ENCODE measurements at places on chromosomes 5 and 9.
A peak's percentile ranks its signal among the peaks of the same experiment; 100 is the strongest.

DNA sequence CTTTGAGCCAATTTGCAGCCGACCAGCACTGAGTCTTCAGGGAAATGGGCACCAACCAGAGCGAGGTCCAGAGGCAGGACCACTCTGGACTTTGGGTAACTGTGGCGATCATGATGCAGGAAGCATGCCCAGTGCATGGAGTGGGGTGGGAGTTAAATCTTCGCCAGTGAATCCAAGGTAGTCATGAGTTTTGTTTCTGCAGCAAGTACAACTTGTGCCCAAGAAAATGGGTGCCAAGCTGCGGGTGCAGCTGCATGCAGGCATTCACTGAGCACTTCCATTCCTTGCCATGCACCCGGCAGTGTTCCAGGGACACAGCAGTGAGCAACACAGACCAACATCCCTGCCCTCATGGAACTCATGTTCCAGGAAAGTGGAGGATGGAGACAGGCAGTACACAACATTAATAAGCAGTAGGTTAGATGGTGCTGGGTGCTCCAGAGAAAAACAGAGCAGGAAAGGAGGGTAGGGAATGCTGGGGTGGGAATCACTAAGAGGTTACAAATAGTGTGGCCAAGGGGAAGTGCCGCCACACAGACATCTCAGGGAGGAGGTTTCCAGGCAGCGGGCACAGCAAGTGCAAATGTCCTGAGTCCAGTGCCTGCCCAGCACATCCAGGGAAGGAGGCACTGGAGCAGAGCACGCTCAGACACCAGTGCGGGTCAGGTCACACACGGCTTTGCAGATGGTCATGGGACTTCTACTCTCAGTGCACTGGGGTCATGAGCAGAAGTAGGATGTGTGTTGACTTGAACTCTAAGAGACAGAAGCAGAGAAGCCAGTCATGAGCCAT lies 48.2 kb upstream of the LMX1B start:
- DNase-seq = no peak

DNA sequence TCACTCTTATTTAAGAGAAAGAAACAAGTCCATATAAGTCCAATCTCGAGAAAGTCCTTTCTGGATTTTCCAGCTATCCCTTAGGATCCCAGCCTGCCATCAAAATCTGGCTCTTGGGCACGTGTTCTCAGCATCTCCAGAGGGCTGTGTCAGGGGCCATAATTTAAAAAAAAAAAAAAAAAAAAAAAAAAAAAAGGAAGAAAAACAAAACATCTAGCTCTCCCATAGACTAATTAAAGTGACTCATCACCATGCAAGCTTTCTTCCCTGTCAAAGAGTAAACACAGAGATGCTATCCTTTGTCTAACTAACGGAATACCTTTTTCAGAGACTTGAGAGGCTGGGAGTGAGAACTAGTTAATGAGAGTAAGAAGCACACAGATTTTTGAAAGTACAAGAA lies 44.9 kb upstream of the MYO10 start:
- no peak for DNase-seq

DNA sequence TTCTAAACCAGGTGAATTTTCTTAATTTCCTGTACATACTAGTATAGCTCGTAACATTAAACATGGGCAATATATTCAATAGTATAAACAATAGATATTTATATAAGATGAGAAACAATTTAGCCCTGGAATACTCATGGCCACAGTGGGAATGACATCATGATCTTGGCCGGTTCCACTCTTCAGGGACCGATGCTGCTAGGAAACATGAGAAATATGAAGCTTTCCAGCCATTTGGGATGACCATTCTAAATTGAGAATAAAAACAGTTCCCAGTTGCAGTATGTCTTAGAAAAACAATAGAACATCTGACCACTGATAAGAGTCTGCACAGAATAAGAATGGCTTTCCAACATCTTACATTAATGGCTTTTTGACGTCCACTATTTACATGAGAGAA lies 33.3 kb upstream of the SLCO6A1 start:
- no peak for DNase-seq

GRCh38 chr5:66582499-66583165 lies 13.6 kb upstream of the MAST4 start:
- DNase-seq = no peak

DNA sequence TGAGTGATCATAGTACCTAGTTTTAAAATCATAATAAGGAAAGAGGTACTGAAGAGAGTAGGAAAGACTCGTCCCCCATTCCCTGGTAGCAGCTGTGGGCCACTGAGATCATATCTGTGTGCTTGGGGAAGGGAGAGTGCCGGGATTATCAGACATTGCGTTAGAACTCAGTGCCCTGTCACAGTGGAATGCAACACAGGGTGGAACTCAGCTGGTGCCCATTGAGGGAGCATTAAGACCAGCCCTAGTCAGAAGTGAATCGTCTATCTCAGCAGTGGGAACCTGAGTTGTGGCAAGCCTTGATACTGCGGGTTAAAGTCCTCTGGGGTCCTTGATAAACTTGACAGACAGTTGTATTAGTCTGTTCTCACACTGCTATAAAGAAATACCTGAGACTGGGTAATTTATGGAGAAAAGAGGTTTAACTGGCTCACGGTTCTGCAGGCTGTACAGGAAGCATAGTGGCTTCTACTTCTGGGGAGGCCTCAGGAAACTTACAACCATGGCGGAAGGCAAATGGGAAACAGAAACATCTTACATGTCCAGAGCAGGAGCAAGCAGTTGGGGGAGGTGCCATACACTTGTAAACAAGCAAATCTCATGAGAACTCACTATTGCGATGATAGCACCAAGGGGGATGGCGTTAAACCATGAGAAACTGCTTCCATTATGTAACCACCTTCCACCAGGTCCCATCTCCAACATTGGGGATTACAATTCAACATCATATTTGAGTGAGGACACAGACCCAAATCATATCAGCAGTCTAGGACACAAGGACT lies 33.1 kb downstream of the NDUFAF2 start:
- DNase-seq = no peak

- no peak for DNase-seq
Measured at GRCh38 chr5:6454628-6455053, 6.0 kb downstream of the UBE2QL1 start.

DNA sequence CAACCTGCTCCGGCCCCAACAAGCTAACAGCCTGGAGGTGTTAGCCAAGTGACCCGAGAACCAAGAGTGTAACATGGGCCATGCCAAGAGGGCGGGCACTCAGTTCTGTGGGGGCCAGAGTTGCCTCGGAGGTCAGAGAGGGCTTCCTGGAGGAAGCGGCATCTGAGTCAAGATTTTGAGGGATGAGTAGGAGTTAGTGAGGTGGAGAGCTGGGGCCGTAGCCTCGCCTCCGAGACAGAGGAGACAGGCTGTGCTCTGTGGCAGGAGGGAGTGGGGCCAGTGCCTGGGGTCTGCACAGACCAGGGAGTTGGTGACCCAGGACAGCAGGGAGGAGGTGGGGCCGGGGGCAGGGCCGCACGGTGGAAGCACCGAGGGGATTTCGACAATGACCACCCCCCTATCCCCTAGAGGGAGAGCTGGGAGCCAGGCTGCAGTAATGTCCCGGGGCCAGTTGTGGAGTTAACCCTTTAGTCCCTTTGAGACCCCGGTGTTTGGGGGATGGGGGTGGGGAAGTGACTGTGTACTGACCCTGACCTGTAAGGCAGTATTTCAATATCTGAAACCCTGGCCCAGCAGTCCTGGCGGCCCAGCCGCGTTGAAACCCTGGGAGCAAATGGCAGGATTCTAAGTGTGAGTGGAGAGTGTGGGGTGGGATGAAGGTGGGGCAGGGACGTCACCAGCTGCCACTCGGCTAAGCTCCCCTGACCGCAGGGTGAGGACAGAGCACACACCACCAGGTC lies 148.7 kb upstream of the COL5A1 start:
- DNase-seq = no peak

DNA sequence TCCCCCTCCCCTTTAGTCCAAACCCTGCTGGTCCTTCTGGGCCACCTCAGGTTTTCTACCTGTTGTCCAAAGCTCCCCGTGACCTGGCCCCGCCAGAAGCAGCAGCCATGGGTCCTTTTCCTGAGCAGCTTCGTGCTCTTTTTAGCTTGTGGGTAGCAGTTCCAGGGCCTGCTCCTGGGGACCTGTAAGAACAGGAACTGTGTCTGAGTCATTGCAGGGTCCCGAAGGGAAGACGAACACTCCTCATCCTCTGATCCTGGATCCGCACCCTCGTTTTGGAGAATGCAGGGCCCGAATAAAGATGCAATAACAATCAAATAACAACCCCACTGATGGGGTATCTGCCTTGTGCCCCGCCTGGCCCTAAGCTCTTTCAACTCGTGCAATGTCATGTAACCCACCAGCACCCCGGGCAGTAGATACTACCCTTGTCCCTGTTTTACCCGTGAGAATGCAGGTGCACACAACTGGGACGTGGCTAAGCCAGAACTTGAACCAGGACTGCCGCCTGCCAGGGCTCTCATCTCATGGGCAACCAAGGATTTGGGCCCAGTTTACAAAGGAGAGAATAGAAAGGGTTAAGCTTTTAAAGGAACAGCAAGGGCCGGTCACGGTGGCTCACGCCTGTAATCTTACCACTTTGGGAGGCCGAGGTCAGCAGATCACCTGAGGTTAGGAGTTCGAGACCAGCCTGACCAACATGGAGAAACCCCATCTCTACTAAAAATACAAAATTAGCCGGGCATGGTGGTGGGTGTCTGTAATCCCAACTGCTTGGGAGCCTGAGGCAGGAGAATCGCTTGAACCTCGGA lies 33.2 kb downstream of the NEK6 start:
- DNase-seq = no peak

- no peak for DNase-seq
Measured at GRCh38 chr9:18385696-18386490, 88.1 kb upstream of the ADAMTSL1 start.

DNA sequence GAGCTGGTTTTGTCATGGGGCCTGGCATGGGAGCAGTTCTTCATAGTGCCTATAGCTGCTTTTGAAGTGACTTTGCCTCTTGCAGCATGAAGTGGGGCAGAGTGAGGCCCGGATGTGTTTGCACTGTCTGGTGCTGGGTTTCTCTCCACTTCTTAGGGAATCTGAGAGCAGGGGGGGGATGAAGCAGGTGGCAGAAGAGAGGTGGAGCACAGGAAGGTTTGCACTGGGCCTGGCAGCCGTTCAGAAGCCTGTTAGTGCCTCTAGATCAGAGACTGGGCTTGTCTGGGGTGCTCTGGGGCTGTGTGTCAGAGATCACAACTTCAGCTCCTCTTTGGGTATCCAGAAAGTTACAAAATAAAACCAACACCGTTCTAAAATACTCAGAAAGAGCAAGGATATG lies 18.4 kb downstream of the USP20 start:
- no peak for DNase-seq

DNA sequence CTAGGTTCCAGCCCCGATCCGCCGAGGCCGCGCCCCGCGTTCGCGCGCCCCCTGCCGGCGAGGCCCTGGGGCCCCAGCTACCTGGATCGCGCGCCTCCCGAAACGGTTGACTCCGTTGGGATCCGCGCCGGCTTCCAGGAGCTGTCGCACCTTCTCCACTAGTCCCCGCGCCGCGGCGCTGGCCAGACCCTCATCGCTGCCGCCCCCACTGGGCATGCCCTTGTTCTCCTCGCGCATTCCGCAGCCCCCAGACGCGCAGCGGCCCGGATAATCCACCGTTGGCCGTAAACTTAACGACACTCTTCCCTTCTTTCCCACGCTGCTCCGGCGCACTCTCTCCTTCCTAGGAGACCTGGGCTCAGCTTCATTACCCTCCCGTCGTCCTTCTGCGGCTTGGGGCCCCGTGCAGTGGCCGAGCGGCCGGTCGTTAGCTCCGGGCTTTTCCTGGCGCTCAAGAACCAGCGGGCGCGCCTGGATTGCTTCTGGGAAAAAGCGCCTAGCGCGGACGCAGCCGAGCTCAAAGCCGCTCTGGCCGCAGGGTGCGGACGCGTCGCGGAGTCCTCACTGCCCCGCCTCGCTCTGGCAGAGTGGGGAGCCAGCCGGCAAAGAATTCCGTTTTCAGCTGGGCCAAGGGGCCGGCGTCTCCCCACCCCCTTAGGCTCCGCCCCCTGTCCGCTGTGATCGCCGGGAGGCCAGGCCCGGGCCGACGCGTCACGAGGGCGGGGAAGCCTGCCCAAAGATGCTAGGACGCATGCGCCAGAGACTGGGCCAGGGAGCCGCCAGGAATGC lies at the start of gene CDKN2B:
Gene CDKN2B (minus strand): TSS at position 589 of the 789 bp plus-strand sequence. CDS start 352 bp downstream, at position 237.
- DNase-seq = peak; percentile 79

DNA sequence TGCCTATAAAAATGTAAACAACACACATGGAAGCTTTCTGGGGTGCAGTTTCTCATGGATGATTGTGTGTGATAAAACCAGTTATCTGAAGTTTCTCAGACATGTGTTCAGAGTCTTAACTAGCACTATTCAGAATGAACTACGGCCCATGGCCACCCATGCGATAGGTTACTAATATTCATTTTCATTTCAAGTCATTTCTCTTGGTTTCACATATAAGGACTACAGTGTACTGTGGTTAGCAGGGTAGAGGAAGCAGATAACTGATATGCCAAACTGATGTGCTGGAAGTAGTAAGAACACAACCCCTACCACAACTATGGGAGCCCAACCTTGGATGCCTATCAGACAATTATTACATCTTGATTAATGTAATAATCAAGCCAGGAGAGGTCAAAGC lies 372.1 kb downstream of the DTWD2 start:
- DNase-seq = no peak

- no peak for DNase-seq
Measured at GRCh38 chr5:128669803-128670202, 131.8 kb upstream of the FBN2 start.

GRCh38 chr5:1836891-1837880 lies 36.0 kb downstream of the NDUFS6 start:
- DNase-seq = no peak

DNA sequence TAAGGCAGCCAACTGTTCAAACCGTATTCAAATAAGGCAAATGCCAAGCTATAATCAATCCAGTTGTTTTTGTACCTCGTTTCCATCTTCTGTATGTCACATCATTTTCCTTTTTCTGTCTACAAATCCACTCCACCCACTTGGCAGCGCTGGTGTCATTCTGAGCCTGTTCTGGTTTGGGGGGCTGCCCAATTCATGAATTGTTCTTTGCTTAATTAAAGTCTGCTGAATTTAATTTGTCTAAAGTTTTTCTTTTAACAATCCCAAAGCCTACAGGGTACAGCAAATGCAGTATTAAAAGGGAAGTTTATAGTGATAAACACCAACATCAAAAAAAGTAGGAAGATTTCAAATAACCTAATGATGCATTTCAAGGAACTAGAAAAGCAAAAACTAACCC lies 93.3 kb downstream of the GTF3C4 start:
- no peak for DNase-seq

DNA sequence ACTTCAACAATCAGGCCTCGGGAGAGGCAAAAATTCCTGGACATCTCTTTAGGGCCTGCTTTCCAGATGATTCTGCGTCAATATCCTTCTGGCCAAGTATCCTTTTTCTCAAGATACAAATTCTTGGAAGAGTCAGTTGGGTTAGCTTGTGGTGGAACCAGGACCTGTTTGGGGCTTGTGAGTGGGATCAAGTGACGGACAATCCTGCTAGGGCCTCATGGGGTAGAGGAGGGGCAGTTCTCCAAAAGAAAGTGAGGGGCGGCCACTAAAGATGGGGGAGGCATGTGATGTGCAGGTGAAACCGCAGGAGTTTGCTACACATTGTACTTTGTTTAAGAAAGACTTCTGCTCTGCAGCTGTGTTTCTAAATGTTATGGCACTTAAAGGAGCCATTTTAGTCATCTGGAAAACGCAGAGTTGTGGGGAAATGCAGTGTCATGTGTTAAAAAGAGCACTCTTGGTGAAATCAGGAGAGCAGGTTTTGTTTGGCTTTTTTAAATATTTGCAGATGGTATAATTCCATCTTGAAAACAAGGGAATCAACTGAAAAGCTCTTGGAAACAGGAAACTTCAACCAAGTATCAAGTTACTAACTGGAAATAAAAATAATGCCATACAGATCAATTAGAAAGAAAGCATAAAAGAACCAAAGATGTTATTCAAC lies 27.4 kb upstream of the GSN start:
- no peak for DNase-seq

Data from activated CD4-positive, alpha-beta T cell treated with anti-CD3 and anti-CD28 coated beads for 48 hours (primary cell).